ELF-1 (cell line): ENCODE measurements at places on chromosomes 12 and 14.

DNA sequence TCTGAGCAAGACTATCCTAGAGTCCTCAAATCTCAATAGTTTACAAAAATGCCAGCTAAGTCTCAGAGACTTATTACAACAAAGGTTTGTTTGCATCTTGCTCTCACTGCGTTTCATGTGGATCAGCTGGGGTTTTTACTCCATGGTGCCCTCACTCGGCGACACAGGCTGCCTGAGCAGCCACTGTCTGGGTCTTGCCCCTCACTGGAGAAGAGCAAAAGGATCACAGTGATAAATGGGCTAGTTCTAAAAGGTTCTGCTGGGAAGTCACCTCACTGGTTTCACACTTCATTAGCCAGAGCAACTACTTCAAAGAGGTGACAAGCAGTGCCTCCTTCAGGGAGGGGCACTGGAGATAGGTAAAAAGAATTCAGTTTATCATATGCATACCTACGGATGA, 392.0 kb downstream of the RPL10L start:
- peak; percentile 64 for DNase-seq

- DNase-seq, result peak; percentile 45
These were observed 123.3 kb downstream of the SSPN start for GRCh38 chr12:26318661-26319068.

GRCh38 chr12:44379831-44380230, 496.3 kb downstream of the NELL2 start:
- DNase-seq, result no peak

GRCh38 chr12:130537051-130537450, 179.0 kb downstream of the RIMBP2 start:
- DNase-seq, result no peak

DNA sequence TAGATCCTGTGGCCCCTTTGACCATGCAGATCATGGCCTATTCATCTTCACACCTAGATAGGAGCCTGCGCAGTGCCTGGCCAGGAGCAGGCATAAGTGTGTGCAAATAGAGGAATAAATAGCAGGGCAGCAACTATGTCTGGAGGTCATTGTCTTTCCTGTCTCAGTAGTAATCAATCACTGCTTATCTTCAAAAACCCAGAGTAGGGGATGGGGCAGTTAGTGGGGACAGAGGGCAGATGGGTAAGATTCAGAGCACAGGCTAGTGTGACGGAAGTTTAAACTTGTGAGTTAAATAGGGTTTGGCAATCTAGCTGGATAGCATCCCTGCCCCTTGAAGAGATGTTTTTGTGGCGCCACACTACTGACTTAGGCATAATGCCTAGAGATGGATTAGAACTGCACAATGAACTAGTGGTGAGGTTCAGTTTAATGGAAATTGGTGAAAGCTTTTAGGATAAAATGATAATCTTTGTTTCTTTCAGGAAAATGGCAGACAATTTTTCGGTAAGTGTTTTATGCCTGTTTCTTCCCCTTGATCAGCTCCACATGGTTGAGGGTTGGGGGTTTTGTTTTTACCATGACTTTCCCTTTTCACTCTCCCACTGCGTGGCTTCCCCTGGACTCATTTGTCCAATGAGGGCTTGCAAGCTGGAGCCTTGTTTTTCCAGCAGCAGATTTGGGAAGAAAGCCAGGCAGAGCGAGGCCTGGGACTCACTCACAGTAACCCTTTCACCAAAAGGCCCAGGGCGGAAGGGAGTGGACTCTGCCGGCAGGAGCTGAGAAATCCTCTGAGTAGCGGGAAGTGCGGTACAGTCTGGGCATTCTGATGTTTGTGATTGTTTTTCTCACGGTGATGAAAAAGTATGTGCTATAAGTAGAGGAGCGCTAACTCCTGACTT, 8.1 kb downstream of the LGALS3 start:
- no peak for DNase-seq

DNA sequence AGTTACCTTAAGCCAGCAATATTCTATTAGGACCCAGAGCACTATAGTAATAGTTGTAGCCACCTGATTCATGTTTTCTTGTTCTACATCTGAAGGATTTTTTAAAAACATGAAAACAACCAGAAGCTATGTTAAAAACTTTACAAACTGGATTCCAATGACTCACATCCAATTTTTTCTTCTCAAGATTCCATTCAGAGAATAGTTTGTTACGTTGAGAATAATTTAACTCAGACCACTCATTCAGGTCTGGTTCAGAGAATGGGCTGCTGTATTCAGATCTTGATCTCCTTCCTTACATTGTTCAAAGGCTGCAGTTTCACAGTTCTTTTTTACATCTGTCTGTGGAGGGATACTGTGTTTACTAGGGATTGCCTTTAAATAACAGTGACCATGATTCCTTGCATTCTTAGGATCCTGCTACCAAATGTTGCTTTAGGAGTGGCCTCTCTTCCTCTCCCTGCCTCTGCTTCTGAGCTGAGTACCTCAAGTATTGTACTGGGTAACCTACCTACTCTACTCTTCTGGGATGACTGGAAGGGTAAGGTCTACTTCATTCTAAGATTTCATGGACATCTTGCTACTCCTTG, 448.0 kb upstream of the FBXO33 start:
- DNase-seq, result no peak

GRCh38 chr12:71125515-71125914, 32.3 kb downstream of the TSPAN8 start:
- no peak for DNase-seq

GRCh38 chr14:65594882-65595237, 182.3 kb downstream of the FUT8 start:
- no peak for DNase-seq

DNA sequence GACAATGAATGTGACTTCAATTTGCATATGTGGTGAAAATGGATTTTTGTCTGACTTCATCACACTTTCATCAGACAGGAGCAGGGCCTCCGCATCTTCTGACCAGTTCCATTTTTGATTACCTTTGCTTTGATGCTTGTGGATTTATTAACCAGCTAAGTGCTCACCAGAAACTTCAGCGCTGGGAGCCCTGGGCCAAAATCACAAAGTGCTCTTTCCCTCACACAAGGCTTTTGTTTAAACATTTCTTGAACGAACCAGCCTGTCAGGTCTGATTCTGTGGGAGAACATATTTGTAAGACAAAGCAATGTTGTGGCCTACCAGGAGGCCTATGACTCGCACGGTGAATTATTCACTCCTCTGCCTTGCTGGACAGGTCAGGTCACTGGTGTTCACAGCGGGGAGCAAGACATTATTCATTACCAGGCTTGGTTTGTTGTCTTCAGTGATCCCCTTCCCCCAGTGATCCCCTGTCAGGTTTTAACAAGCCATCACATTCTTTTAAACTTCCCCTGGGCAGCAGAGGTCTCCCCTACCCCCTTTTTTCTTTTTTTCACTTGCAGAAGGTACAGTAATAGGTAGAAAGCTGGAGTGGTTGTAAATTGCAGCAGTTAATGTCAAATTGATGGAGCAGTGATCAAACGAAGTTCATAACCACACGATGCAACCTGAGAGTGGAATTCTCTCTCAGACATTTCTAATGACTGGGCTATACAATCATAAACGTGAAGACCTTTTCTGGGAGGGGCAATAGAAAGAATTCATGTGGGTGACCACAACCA, 167.5 kb upstream of the PRICKLE1 start:
- DNase-seq, result peak; percentile 94

DNA sequence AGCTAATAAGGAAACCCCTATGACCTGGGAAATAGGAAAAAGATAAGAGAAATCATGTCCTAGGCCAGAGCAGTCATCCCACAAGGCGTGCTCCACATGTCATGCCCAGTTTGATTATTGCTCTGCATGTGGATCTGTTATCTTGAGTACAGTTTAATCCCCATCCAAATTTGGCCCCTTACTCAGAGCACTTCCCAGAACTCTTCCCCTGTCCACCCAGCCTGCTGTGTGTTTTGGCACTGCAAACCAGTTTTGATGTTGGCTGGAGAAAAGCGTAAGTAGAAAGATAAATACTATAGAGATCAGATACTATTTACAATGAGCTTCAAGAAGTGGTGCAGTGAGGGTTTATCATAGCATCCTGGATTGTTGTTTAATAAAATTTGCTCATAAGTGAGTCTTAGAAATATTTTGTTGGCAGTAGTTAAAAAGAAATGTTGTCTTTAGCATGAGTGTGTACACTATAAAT, 83.8 kb downstream of the PTPRB start:
- DNase-seq, result no peak

GRCh38 chr14:87615822-87616679, 376.9 kb downstream of the GALC start:
- DNase-seq, result peak; percentile 84

- DNase-seq, result peak; percentile 67
These were observed at the start of gene TMTC1 for GRCh38 chr12:29783773-29784666. Gene TMTC1 (minus strand): TSS chr12:29783942. CDS start chr12:29783751, 191 bp downstream.

DNA sequence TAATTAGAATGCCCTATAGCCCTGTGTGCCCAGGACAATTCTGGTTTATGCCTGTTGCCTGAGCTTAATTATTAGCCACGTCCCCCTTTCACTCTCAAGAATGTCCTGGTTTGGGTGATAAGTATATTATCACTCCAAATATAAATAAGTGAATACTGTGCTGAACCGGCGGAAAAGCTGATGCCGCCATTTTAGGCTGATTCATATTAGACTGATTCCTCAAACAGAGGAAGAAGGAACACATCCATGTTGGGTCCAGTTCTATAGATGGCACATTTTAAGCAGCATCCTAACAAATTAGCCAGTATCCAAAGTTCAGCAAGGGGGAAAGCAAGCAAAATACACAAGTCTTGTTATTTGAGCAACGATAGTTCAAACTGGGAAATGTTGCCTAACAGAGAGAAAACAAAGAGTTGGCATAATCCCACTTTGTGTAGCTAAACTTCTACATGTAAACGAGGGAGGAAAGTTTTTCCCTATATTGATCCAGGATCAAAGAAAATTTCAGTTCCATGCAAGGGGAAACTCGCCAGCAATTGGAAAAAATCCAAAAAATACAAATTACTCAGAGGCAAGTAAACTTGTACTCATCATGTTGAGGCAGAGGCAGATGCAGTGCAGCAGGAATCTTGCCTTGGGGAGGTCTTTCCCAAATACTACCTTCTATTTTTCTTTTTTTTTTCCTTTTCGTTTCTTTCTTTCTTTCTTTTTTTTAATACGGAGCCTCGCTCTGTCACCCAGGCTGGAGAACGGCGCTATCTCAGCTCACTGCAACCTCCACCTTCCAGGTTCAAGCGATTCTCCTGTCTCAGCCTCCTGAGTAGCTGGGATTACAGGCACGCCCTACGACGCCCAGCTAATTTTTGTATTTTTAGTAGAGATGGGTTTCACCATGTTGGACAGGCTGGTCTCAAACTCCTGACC, 96.2 kb downstream of the ITPR2 start:
- DNase-seq, result no peak

- peak; percentile 26 for DNase-seq
These were observed 1.7 kb upstream of the PUS1 start for GRCh38 chr12:131927110-131928079.

DNA sequence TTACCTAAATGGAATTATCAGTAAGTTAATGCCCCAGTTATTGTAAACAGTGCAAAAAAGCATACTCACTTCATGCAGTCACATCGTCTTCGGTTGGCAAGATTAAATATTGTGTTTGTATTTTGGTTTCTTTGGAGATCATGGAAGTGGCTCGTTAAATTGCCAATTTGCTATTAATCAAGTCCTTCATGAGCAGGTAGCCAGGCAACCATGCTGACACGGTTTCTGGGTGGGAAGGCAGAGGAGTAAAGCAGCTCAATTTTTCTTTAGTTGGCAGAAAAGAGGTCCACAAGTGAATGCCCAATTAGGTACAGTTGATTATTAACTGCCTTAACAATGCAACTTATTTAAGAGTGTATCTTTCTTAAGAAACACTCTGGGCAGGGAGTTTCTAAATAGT, 43.9 kb downstream of the PPP4R3A start:
- DNase-seq, result no peak

GRCh38 chr14:65195042-65195719, 92.9 kb upstream of the MAX start:
- DNase-seq, result no peak

GRCh38 chr14:97155320-97155719, 358.1 kb downstream of the VRK1 start:
- DNase-seq, result no peak

GRCh38 chr14:71675126-71675899, 256.9 kb upstream of the RGS6 start:
- DNase-seq, result peak; percentile 81

GRCh38 chr14:67240168-67240932, 885 bp upstream of the PALS1 start:
- DNase-seq, result peak; percentile 65

DNA sequence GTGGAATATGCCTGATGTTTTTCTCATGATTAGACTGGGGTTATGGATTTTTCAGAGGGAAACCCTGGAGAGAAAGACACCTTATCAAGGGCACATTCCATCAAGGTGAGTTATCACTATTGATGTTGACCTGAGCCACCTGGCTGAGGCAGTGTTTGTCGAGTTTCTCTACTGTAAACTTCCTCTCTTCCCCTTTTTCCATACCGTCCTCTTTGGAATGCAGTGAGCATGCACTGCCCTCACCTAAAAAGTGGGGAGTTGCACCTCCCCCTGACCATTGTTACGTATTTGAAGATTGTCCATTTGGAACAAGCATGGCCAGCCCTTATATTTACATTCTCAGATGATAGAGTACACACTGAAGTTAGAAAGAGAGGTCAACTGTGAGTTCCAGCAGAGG, 53.9 kb upstream of the PWP1 start:
- DNase-seq, result no peak

GRCh38 chr14:76591266-76591665, 170.0 kb upstream of the VASH1 start:
- no peak for DNase-seq

DNA sequence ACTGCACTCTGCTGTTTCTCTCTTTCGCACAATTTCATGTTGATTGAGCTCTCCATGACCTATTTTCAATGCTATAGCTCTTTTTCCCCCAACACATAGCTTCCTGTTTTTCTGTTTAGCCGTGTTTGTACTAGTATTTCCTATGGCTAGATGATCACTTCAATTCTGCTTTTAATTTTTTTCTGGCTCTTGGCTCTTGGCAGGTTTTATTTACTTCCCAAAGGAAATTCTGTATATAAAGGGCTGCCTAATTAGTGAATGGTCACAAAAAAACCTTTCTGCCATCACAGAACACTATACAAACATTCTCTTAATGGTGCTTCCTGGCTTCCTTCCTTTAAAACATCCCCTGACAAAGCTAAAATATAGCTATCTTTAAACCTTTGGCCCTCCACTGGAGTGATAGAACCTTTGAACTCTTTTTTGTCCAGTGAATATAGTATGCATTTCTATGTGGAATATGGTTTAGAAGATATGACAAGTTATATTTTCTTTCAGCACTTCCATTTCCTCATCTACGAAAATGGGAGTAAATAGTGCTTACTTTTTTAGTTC, 88.2 kb downstream of the RASSF9 start:
- no peak for DNase-seq

GRCh38 chr12:674272-674781, 11.1 kb upstream of the NINJ2 start:
- DNase-seq, result no peak

GRCh38 chr12:130700492-130701401, 15.4 kb downstream of the RIMBP2 start:
- no peak for DNase-seq

DNA sequence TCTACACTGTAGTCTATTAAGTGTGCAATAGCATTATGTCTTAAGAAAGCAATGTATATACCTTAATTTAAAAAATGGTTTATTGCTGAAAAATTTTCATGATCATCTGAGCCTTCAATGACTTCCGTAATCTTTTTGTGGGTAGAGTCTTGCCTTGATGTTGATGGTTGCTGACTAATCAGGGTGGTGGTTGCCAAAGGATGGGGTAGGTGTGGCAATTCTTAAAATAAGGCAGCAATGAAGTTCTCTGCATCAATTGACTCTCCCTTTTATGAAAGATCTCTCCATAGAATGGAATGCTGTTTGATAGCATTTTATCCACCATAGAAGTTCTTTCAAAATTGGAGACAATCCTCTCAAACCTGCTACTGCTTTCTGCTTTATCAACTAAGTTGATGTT, 41.1 kb downstream of the BBS10 start:
- DNase-seq, result no peak
